ENCODE measurements at places on chromosomes 1 and 21.
A peak's percentile ranks its signal among the peaks of the same experiment; 100 is the strongest.

- no peak for DNase-seq
These were observed 23.7 kb downstream of the SPOCD1 start for GRCh38 chr1:31792116-31792515.

DNA sequence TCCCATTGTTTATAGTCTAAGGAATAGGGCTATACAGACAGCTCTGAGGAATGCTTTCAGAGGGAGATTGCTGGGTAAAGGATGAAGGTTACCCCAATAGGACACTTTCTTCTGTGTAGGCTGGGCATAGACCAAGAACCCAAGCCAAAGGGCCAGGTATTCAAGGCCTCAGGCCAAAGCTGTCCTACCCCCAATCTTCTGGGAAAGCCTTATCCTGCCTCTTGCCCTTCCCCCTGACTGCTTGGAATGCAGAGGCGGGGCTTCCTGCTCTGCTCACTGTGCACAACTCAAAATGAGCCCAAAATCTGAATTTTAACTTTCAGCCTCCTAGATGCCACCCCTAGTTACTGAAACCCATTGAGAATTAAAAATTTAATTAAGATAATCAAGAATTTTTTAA, 2.2 kb downstream of the OR10Z1 start:
- no peak for DNase-seq

GRCh38 chr1:204731509-204731908, 46.0 kb upstream of the LRRN2 start:
- no peak for DNase-seq

GRCh38 chr1:227944931-227945890, 2.5 kb downstream of the WNT9A start:
- DNase-seq = no peak

DNA sequence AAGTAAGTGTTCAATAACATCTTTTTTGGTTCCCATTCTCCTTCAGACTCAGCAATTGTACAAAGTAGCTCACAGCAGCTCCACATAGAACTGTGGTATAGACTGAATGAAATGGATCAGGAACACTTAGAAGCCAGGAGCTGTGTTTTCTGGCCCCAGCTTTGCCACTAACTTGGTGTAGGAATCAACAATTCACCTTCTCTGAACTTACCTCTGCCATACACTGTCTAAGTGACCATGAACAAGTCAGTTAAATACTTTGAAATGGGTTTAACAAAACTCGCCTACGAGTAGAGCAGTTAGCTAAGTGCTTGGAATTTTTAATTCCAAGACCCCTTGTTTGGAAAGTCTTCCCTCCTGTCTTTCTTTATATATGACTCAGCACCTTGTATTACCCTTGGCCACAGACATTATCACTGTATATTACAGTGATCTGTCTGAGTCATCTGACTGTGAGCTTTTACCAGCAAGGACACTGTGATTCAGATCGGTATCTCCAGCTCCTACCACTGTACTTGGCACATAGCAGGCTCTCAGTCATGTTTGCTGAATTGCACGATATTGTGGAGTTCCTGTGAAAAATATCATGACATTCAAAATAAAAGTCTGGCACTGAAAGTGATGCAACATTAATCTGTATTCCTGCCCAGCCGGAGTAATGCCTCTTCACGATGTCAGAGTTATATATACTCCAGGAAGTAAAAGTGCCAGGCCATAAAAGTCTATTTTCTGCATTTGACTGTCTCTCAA, 101.7 kb upstream of the BEND5 start:
- no peak for DNase-seq

DNA sequence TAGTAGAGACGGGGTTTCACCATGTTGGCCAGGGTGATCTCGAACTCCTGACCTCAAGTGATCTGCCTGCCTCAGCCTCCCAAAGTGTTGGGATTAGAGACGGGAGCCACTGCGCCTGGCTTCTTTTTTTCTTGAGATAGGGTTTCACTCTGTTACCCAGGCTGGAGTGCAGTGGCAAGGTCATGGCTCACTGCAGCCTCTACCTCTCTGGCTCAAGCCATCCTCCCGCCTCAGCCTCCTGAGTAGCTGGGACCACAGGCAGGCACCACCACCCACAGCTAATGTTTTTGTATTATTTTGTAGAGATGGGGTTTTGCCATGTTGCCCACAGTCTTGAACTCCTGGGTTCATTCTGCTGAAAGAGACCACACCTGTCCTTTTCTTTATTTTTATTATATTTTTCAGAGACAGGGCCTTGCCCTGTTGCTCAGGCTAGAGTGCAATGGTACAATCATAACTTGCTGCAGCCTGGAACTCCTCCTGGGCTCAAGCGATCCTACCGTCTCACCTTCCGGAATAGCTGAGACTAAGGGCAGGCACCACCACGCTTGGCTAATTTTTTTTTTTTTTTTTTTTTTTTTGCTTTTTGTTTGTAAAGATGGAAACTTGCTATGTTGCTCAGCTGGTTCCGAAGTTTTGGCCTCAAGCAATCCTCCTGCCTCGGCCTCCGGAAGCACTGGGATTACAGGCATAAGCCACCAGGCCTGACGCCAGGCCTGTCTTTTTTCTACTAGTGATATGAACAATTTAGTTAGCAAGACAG, 3.1 kb downstream of the LMNA start:
- DNase-seq = no peak

DNA sequence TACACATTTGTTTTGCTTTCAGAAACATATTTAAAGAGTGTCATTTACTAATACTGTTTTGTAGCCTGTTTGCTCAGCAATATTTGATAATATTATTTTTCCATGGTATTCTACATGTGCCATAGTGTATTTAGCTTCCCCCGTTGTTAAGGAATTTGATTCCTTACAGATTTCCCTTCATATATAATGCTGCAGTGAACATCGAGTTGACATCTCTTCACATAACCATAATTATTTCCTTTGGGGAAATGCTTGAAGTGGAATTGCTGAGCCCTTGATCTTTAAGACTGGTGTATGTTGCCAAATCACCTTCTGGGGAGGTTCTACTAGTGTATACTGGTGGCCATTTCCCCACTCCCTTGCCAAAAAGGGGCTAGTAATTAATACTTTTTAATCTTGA, 42.6 kb downstream of the FAM163A start:
- no peak for DNase-seq

GRCh38 chr1:173502104-173502503, 25.0 kb downstream of the PRDX6 start:
- DNase-seq = no peak

GRCh38 chr1:64895500-64895899, 70.8 kb downstream of the JAK1 start:
- no peak for DNase-seq

GRCh38 chr1:145906954-145907753, 2.7 kb downstream of the ITGA10 start:
- no peak for DNase-seq

DNA sequence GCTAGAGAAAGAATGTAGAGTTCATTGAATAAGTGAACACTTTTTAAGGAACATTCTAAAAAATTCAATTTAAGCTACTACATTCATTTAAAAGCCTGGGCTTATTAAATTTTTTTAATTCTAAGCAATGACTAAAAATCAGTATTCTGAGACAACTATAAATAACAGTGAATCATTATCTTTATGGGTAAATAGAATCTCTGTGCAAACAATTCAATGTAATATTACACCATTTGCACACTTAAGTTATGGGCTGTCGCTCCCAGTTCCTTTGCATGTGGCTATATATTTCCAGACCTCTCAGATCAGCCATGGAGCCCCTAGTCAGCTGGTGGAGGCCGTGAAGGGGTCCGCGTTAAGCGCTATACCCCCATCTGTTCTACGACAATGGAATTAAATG, 65.1 kb downstream of the KCNK1 start:
- DNase-seq = no peak

- no peak for DNase-seq
These were observed 671 bp downstream of the HNRNPU start for GRCh38 chr1:244863491-244864252.

DNA sequence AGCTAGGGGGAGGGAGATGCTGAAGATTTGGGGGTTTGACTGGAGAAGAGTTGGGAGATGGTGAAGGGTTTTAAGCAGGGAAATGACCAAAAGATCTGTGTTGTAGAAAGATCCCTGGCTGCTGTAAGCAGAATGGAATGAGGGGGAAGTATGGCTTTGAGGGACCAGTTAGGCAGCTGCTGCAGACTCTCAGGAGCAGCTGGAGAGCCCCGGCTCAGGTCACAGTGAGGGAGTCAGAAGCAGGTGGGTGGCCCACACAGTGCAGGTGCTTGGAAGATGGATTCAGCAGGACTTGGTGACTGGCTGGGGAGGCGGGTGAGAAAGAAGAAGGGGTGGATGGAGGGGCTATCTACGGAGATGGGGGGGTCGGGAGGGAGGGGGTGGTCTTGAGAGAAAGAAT, 35.7 kb downstream of the EDN2 start:
- no peak for DNase-seq

- DNase-seq = peak; percentile 76
These were observed 52.7 kb downstream of the TRIM33 start for GRCh38 chr1:114458237-114458777.

DNA sequence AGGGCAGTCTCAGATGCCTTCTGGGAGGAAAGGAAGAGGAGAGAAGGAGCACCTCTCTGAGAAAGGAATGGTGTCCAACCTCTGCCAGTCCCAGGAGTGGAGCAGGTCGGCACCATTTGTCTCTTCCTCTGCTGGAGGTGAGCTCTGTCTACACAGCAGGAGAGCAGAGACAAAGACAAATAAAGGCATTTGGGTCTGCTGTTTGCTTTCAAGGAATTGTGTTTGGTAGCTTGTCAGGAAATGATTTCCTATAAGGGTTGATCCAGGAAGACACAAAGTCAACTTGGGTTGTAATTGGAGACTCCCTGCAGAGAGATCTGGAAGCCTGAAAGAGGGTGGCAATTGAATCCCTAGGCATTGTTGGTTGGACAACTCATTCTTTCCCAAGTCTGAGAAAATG, 34.5 kb upstream of the PLXNA2 start:
- DNase-seq = no peak

- DNase-seq = no peak
These were observed 12.2 kb downstream of the ADSS2 start for GRCh38 chr1:244439391-244440032.

GRCh38 chr21:15407585-15407984, 322.2 kb upstream of the USP25 start:
- no peak for DNase-seq

DNA sequence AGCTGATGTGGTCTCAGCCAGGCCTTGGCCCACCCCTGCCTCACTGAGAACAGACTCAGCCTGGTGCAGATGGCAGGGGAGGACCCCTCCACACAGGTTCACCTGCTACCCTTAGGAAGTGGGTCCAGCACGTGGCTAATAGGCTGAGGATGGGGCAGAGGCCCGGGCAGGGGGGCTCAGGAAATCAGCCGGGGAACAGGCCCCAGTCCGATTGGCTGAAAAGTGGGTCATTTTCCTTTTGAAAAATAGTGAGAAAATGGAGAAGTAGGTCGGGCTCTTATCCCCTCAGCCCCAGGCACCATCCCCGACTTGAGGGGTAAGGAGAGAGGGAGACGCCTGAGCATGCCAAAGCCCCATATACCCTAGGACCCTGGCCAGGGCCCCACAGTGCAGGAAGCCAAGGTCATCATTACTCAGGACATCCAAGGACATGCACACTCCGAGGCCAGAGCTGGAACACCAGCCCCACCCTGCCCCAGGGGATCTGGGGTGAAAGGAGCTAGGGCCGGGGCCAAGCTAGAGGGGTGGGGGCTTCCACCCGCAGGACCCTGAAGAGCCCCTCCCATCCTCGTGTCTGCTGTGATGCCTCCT, 11.0 kb downstream of the DLGAP3 start:
- DNase-seq = no peak

DNA sequence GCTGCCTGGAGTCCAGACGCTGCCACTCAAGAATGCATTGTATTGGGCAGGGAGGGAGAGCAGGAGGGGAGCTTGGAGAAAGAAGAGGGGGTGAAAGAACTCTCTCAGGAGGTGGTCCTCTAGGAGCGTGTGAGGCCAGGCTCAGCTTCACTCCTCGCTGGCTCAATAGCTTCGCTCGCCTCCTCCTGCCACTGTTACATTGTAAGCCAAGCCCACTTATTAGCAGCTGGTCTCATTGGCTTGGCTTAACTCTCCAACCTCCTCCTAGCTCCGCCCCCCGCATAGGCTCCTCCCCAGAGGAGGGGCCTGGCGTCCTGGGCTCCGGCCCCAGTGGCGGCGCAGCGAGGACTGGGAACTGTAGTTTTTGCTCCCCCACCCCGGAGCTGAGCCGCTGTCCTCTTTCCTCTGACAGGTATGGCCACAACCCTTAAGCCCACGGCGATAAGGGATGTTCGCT, at the start of gene KCNN3:
KCNN3 (minus strand) TSS at position 167 of the 457 bp plus-strand sequence. CDS start 317 bp downstream, outside the sequence.
- DNase-seq = peak; percentile 81
